Hematopoietic multipotent progenitor cell treated with erythropoietin and hydrocortisone succinate and interleukin-3 and kit ligand, for 6 days (in vitro differentiated cells): ENCODE measurements at places on chromosomes 7 and 10.

DNA sequence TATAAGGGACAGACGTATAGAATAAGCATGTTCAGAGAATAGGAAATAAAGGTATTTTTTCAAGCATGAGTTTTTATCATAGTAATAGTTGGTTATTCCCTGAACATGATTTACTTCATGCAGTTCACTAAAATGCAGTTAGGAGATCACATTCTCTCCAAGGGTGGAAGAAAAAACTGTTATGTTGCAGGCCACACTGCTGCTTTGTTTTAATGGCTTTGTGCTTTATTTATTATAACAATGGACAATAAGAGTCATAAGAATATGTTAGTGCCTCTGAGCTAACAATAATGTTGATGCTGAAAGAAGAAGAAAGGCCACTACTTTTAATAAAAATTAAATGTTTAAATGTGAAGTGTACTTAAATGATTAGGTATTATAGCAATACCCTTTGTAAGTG is 78.5 kb upstream of the GATAD1 start:
- no peak for DNase-seq

GRCh38 chr10:14282276-14282675 is 48.4 kb downstream of the FRMD4A start:
- no peak for DNase-seq

GRCh38 chr10:31596765-31597164 is 277.7 kb downstream of the ZEB1 start:
- no peak for DNase-seq

DNA sequence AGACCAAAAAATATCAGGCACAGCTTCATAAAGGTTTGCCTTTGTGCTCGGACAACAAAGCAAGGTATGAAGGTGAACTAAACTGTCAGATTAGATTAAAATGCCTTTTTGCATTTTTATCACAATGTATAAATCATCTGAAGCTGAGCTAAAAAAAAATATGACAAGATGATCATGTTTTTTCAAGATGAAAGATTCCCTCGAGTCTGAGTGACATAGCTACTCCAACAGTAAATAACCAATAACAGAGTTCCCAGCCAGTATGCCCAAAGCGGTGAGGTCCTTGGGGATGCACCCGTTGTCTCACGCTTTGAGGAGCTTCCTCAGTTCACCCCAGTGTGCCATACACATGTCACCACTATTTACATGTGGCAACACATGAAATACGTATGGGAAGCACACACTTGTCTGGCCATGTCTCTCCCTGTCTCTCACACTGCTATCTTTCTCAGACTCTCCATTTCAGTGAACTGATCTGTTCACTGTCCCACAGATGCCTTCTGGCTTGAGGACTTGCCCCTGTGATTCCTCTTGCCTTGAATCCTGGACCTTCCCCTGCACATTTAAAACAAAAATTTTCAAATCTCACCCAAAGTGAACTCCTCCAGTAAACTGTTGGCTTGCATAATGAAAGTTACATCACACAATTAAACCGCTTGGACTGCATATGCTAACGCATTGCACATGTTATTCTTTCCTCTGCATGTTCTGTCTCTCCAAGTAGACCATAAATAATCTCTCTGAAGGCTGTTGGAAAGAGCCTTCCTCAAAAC is 2.6 kb upstream of the PIK3CG start:
- DNase-seq, result peak; percentile 44

DNA sequence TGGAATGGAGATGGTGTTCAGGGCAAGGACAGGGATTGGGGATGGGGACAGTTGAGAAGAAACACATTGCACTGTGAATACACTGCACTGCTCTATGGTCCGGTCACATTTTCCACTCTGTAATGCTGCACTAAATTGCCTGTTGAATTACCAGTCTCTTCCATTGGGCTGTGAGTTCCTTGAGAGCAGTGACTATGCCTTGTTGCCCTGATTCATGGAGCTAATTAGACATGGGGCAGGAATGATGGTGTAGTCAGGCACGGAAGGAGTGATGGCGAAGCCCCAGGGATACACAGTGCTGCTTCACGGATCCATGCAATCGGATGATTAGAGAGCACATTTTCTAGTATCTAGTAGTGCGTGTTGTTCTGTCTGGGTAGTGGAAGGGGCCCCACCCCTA is 25.4 kb upstream of the GPAM start:
- no peak for DNase-seq

DNA sequence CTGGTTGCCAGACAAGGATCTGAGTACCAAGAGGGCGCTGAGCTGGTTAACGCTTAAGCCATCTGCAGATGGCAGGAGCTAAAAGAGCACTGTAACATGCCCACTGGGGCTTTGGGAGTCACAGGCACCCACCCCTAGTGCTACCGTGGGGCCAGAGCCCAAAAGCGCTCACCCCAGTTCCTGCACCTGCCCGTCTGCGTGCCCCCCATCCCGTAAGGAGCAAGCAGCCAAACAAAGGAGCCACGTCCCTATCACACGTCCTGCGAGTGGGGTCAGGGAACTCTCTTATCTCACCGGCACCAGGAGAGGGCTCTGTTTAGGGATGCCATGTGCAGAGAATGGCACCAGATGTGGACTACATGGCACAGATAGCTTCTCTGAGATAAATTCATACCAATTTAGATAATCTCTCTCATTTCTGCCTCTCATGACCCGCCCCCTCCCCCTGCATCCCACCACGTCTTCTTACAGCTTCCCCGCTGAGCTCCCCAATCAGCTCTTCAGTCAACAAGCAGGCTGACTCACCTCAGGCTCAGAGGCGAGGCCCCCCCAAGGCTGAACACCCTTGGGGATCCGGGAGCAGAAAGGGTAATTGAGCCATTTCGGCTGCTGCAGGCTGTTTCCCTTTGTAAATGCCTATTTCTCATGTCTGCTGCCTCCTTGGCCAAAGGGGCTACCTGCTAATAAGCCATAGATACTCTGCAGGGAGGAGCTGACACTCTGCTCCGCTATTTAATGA is 235.7 kb downstream of the GRID1 start:
- no peak for DNase-seq

DNA sequence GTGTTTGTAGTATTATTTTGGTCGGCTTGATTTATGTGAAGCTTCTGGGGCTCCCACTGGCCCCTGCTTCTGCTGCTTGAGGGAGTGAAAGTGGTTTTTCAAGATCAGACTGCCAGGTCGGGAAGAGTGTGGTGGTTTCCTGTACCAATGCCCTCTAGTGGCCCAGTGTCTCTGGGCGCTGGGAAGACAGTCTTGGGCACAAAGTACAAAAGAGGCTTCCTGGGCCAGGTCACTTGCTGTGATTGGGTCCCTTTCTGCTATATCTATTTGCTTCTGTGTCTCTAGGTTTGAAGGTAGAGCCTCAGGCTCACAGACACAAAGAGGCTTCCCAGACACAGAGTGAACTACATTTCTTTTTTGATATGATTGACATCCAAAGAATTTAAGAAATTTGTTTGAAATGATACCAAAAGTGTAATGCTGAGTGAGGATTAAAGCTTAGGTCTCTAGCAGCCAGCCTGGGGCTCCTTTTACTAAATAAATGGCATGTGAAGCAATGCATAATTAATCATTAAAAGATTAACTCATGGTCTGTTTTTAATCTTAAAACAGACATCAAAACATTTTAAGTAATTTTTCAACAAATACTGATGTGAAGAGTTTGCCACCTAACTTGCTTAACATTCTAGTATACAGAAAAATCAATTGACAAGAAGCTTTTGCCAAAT is 36.3 kb downstream of the ABCB1 start:
- peak; percentile 67 for DNase-seq

DNA sequence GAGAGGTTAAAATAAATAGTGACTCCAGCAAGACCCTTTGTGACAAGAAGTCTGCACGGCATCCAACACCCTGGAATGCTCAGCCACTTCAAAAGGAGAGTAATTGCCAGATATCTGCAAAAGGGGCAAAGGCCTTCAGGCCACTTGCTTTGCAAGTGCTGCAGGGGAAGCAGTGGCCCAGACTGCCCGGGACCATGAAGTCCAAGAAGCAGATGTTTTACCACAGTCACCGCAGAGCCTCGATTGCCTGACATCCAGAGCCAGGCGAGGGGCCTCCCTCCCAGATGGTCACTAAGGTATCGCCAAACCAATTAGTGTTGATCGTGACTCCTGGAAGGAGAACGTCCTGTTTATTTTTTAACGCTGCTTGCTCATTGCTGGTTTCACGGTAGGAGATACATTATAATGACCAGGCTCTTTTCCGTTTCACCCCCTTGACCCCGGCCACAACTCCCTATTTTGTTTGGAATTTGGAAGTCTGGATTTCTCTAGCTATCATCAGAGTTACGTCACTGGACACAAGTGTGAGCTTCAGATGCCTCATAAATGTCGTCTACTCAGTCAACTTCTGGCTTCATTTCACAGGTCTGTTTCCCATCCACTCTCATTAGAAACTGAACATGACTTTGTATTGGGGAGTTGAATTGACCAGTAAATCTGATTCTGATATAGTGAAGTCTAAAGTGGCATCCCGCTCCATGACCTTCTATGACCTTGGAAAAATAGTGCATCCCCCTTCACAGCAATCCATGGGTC is 276.2 kb downstream of the WDR11 start:
- no peak for DNase-seq

GRCh38 chr7:1231214-1232102 is 1.2 kb upstream of the UNCX start:
- no peak for DNase-seq

- DNase-seq, result peak; percentile 38
These were observed 882 bp downstream of the DLX6 start for GRCh38 chr7:97006055-97006815.

GRCh38 chr7:414681-415560 is 104.7 kb downstream of the PDGFA start:
- no peak for DNase-seq

- no peak for DNase-seq
These were observed 48.2 kb downstream of the XPNPEP1 start for GRCh38 chr10:109875151-109875568.

DNA sequence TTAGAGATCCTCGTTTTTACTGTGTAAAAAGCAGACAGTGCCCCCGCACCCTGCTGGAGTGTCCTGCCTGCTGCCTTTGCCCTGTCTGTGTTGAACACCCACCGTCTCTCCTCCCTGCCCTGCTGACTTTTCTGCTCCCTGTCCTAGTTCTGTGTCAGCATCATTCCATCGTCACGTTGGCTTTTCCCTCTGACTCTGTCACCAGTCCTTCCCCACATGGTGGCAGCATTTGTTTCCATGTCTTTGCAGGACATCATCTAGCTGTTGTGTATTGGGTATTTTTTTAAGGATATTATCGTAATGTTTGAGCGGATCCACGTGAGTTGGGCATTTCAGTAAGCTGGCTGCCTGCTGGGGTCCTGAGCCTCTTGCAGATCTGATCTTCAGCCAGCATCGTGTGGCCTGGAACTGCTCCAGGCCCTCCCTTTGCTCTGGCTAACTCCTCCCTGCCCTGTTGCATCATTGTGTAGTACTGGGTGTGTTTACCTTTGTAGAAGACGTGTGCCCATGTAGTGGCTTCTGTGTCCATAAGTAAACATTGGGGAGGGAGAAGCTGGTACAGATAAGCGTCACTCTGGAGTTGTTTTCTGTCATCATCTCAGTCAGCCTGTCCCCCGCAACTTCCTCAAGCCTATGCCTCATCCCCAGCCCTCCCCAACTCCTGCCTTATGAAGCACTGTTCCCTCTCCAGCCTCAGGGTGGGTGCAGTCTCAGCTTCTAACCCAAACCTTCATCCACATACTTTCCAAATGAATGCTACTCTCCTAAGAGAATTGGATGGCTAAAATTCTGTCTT is 44.3 kb downstream of the TRRAP start:
- DNase-seq, result peak; percentile 62

DNA sequence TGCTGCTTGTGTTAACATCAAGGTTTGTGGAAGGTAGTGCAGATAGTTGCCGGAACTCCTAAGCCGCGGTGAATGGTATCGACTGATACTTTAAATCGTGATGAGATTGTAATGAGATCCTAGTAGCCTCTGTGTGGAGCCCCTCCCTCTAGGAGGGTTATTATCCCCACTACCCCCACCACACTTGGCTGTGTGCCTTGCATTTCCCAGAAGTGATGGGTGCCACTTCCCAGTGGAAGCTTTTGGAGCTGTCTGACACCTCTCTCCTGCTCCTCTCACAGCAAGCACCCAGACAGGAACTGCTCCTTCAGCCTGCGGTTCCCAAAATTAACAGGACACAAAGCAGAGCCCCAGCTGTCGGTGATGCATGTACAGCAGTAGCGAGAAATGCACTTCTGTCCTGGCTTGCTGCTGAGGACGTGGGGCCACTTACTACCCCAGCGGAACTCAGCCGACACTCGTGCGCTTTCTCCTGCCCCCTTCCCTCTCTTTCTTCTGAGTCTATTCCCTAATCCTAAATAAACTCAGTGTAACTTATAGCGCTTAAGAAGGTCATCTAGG is 52.5 kb downstream of the PRKAG2 start:
- no peak for DNase-seq

- DNase-seq, result no peak
These were observed 1.2 kb downstream of the CLDN4 start for GRCh38 chr7:73831834-73832651.

- DNase-seq, result no peak
These were observed 330.7 kb downstream of the BMPER start for GRCh38 chr7:34236057-34236456.

- no peak for DNase-seq
These were observed 279.8 kb downstream of the KCNMA1 start for GRCh38 chr10:77357611-77358310.

- no peak for DNase-seq
These were observed 45.1 kb downstream of the TMEM60 start for GRCh38 chr7:77753173-77753572.

DNA sequence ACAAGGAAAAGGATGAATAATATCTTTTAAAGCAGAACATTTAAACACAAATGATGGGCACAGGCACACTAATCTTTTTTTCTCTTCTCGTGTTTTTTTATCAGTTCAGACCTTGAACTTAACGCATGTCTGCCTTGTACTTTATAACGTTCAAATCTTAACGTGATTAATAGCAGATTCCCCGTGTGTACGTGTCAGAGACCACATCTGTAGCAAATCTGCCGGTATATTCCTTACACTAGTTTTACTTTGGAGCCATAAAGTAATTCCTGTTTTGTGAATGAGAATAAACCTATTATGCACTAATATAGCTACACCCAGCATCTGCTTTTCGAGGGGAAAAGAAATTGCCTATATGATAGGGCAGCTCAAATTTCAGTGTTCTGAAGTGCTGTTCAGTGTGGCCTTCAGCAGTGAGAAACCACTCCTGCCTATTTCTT is 166.0 kb upstream of the TCF7L2 start:
- DNase-seq, result no peak

DNA sequence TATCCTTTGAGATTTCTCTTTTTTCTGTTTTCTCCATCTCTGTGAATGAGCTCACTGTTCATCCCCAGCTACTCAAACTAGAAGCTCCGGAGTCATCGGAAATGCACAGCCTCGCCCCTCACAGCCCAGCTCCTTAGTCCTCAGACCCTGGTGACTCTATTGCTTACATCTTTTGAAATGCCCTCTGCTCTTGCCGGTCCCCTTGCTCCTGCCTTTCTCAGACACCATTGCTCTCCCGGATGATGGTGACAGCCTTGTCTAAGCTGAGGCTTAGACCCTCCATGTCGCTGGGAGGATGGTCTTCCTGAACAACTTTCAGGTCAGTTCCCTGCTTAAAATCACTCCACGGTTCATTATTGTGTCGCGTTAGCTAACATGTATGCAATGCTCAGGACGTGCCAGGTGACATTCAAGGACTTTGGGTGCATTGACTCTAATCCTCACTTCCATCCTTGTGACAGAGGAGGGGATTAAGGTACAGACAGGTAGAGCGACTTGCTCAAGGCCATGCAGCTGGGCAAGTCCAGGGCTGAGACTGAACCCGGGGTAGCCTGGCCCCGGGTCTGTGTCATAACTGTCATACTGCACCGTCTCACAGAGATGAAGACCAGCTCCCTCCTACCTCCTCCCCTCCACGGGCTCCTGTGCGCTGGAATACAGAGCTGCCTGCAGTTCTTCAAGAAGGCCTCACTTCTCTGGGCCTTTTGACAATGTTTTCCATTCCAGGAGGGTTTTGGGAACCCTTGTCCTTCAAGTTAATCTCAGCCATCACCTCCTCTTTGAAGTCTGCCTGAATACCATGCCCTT is 4.3 kb upstream of the UCMA start:
- DNase-seq, result no peak
